ENCODE measurements at places on chromosomes 6 and 20. TPM values are rescaled to one million over a fixed set of nuclear protein-coding genes. Genes with fewer than 3 reads are reported as not detected.

DNA sequence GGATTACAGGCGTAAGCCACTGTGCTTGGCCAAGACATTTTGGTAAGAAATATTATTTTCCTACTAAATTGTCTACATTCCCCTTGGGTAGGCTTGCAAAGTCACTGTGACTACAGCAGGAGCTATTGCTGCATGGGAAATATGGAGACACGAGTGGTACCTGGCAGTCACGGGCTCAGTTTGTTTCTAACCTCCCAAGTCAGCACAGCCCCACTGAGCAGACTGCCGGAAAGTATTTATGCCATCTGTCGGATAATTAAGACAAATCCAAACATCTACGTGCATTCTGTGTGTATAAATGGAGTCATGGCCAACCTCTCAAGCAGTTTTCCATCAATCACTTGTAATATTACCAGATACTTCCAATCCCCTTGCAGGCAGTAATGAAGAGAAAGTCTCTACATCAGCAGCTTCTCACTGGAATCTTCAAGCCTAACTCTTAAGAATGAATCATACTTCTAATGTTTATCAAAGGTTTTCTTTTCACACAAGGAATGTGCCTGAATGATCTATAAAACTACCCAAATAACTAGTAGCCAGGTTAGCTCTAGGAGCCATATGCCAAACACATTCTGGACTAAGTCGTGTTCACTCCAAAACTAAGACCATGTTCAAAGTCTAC lies 20.1 kb downstream of the PSMB1 start:
- DNase-seq, result no peak

GRCh38 chr6:106334646-106335448 lies 9.3 kb upstream of the ATG5 start:
- peak; percentile 59 for DNase-seq

DNA sequence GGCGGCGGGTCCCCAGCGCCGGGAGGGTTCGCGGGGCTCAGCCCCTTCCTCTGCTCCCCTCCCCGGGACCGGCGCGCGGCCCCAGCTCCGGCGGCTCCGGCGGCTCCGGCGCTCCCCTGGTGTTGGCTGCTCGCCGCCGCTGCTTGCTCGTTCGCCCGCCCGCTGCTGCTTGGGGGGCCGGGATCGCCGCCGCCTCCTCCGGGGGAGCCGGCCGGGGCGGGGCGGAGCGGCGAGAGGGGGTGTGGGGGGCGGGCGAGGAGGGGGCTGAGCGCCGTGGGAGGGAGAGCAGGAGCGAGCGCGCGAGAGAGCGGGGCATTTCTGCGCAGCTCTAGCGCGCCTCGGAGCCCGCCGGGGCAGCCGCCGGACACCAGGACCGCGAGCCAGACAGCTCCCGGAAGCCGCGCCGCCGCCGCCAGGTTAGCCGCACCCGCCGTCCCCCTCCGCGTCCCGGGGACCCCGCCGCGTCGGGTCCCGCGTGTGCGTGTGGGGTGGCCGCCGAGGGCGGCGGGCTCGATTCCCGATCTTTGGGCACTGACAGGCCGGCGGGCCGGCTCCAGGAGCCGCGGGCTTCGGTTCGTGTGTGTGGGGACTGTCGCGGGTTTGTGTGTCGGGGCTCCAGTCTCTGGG lies 62.0 kb upstream of the EPB41L1 start:
- DNase-seq, result no peak

- DNase-seq, result no peak
Observed at GRCh38 chr20:34530342-34530741, 14.1 kb downstream of the DYNLRB1 start.

GFOD1 gene
- 4.7 TPM for total RNA-seq

- no peak for DNase-seq
Observed at GRCh38 chr6:118876814-118877213, 17.1 kb upstream of the ASF1A start.

DNA sequence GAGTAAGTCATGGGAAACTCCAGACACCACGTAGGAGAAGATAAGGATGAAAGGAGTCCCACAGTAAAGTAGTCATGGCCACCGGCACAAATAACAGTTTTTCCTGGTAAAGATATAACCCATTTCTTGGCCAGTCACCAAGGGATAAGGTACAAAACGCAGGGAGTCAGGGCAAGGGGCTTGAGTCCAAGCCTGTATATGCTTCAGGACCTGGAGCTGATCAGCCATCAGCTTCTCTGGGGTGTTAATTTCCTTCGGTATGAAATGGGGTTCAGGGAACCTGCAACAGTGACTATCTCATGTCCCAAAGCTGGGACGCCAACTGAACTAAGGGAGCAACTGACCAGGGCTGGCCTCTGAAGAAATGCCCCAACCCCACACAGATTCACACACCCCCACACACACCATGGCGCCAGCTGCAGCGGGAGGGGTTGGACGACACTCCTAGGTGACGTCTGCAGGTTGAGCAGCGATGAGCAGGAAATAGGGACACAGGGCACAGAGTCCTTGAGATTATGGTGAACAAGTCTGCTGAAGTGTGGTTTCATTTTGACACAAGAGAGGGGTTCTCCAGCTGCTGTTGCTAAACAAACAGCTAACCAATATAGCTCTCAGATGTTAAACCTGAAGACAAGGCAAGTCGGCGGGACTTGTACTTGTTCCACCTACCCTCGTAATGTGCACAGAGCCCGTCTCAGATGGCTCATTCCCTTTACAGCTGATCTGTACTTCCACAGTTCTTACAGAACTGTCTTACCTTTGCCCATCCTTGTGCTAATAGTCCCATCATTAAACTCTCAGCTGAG lies 7.4 kb upstream of the ADTRP start:
- no peak for DNase-seq

Measured in M059J (cell line).